ENCODE measurements at places on chromosomes 2 and 18.

GRCh38 chr2:134927195-134927594 is 8.6 kb downstream of the CCNT2 start:
- no peak for DNase-seq

- no peak for DNase-seq
These were observed 342.2 kb downstream of the CMPK2 start for GRCh38 chr2:6523476-6523875.

- DNase-seq: no peak
These were observed 62.6 kb downstream of the NFATC1 start for GRCh38 chr18:79458131-79458838.

- DNase-seq: no peak
These were observed 407.4 kb downstream of the NRXN1 start for GRCh38 chr2:50624506-50624905.

DNA sequence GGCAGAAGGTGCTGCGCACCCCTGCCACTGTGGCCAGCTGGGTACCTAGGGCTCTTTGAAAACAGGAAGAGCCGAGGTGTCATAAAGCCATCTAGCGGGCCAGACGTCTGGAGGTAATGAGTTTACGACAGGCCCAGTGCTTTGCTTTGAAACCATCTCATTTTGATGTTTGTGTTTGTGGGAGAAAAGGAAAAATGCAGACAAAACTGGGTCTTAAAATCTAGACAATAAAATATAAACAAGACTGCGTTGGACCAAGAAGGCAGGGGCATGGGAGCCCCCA is 3.2 kb downstream of the HOXD9 start:
- DNase-seq: no peak

DNA sequence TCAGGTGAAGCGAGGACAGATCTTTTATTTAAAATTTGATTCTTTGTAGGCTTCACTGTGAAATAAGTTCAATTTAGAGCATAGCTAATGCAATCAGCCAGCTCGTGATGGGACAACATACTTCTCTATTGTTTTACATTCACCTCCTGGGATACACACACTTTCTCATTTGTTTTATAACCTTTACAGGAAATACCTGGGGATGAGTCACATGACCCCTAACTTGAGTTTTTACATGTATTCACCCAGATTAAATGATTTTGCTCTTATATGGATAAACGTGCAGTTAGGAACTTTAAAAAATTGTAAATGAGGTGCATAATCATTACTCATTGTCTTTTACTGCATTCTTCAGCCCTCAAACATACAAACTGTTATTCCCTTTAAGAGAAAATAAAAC is 152.1 kb downstream of the NEDD4L start:
- no peak for DNase-seq

DNA sequence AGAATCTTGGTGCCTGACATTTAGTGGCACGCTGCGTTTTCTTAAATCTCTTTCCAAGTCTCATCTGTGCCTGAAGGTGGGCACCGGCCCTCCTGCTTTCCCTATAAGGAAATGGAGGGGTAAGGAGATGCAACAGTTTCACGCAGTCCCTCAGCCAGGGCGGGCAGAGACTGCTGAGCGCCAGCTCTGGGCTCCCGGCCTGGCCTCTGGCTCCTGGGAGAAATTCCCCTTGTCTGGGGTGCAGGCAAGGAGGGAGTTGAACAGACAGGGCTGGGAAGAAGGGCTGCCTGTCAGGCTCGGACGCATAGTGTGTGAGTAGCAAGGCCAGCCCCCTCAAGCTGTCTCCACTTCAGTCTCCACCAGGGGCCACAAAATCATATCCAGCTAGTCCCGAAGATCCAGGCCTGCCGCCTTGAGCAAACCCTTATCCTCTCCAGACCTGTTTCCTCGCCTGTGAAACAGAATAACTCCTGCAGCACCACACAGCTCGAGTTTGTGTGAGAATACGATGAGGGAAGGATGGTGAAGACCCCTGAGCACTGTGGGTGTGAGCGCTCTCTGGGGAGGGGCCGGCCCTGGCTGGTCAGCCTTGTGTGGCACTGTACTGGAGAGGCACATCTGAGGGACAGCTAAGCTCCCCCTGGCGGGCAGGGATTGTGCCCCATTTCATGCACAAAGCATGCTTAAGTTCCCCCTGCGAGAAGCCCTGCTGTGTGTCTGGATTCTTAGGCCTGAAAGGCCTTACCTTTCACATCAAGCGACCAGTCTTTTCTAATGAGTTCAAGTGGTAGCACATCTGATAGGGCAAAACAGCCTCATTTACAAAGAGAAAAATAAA is 33.8 kb downstream of the SDC1 start:
- no peak for DNase-seq

DNA sequence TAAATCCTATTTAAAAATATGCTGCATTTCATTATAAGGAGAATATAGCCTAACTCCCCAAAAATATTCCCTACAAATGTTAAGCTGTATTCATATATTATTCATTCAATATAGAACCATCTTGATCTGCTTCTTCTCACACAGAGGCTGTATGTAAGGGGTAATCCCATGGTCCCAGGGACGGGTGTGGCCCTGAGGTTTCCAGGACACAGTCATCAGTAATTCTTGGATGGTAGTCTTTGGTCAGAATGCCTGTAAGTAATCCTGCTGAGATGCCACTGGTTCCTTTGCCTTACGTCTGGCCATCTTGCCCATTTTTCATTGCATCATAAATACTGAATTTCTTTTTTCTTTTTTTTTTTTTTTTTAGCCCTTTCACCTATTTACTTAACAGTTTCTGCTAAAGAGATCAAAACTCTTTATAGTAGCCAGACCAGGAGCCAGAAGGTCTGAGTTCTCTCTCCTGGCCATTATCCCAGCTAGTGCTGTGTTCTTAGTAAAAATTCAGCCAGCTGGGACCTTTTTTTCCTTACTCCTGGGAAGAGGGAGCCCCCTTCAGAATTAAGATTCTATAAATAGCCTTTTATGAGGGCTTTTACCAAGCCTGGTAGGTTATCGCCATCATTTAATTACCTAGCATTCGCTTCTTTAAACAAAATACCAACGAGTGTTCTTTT is 134.9 kb downstream of the SOX11 start:
- DNase-seq: no peak

GRCh38 chr2:28776471-28776870 is 24.8 kb downstream of the PPP1CB start:
- no peak for DNase-seq

- DNase-seq: no peak
These were observed 119.4 kb downstream of the CYRIA start for GRCh38 chr2:16546128-16546754.

- no peak for DNase-seq
These were observed at the start of gene TEX51 for GRCh38 chr2:126898636-126899035. TEX51 (plus strand) TSS chr2:126898890; CDS start chr2:126898919, 29 bp downstream.

DNA sequence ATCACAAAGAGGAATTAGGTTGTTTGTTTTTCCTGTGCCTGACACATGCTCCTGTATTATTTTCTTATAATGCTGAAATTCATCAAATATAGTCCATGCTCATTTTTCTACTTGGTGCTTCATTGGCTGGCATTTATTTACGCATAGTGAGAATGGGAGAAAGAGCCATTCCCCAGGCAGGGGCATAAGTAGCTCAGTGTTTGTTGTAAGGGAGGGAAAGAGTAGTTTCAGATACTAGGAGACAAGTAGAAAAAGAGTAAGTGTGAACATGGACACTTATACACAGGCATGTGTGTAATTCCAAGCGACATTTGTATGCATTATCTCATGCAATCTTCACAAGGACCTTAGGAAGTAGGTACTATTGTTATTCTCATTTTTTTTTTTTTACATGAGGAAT is 111.9 kb upstream of the UGP2 start:
- DNase-seq: no peak

DNA sequence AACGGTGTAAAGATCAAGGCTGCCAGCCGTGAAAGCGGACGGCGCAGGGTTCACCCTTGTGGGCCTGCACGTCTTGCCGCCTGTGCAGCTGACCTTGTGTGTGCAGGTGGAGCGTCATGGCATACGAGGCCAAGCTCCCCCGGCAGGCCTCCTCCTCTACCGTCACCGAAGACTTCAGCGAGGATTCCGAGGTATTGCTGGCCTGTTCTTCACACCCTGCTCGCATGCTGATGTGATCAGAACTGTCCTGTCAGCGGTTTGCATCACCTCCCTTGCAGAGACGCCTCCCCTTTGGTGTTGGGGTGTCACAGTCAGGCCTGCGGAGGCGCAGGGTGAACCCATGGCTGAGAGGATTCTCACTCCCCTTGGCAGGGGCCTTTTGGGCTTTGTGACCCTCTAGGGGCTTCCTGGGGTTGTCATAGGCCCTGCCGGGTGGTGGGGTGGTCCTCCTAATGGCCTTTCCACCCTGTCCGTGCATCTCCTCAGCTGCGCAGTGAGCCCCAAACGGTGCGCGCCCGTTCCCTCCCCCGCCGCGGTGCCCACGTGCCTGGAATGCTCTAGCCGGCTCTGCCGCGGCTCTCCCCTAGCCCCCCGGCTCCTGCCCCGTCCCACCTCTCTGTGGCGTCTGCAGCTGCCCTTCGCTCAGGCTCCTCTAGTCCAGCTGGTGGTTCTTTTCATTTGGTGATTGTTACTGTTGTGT is 92.5 kb downstream of the DGKD start:
- DNase-seq: no peak

DNA sequence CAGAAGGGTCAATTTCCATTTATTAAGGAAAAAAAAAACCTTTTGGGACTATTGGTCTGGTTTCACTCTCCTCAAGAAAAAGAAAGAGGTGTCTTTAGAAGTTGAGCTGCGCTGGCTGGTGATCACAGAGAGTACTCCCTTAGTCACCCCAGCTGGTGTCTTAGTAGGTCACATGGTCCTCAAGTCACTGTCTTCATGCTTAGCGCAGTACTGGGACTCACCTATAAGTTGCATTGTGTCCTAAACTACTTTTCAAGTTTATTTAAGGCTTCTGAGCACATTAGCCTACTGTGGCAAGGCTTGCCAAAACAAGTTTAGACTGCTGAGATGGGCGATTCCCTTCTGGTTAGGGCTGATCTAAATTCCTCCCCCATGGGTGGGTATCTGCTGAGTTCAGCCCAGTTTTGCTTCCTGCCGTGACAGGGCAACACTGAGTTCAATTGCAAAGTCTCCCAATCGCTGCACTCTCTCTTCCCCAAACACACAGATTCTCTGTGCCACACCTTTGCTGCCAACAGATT is 824.9 kb upstream of the CRIM1 start:
- no peak for DNase-seq

GRCh38 chr2:38121481-38121880 is 45.5 kb upstream of the CYP1B1 start:
- DNase-seq: no peak

DNA sequence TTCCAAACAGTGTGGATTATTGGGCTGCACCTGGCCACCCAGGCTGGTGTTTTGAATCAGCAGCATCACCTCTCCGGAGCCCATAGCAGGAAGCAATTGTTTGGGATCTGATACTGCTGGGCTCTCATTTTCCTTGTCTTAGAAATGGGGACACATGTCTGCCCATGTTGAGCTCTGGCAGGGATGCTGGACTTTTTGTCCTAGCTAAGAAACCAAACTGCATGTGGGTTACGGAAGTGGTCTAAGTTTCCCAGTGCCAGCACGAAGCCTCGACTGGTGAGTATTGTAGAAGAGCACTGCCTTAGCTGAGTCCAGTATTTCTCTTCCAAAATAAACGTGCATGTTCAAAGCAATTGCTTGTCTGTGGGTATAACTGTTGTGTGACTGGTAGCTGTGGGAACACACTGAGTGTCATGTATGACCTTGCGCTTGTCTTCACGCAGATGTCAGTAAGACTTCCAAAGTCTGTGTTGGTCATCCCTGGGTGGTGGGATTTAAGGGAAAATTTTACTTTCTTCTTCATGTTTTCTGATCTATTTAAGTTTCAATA is 43.6 kb downstream of the SH3RF3 start:
- DNase-seq: no peak

- DNase-seq: no peak
These were observed 577 bp upstream of the GLI2 start for GRCh38 chr2:120734930-120735651.

GRCh38 chr2:156464106-156464505 is 27.9 kb downstream of the GPD2 start:
- DNase-seq: no peak

- no peak for DNase-seq
These were observed 67.0 kb downstream of the SOCS6 start for GRCh38 chr18:70355620-70356385.

DNA sequence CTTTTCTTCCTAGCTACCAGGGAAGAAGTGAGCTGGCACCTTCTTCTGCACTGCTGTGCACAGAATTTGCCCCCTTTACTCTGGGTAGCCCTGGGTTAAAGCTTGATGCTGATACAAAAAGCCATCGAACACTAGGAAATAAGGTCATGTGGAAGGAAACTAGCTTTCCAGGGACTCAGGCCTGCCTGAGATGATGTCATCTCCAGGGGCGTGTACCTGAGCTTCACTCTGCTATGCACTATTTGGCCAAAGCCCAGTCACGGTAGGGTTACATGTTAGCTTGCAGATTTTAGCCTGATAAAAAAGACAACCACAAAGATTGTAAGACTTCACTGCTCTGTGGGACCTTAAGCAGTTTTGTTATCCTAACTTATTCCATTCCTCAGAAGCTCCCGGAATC is 20.4 kb downstream of the EDAR start:
- no peak for DNase-seq

DNA sequence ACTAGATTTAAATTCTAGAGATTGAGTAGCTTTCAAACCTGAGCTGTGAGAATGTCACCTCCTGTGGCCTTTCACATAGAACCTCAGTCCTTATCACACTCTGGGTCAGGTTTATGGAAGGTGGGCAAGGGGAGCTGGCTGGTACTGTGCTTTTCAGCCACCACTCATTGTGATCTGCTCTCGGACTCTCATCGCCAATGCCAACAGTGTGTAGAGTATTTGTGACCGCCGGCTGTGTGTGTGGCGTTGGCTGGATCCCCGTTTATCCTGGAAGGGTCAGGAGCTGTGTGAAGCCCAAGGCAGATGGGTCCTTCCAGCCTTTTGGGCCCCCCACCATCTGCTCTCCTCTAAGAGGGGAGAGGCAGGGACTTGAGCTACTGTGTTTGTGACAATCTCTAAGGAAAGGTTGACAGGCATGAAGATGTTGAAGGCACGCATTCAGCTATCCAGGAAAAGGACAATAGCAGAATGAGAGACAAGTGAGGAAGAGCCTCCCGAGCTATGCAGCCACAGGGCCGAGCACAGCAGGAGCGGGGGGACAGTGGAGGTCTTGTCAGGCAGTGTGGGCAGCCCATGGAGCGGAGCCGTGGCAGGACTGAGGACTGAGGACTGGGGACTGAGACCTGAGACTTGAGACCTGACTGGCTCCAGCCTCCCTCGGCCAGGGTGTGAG is 107.1 kb upstream of the TPO start:
- no peak for DNase-seq

Measured in NCI-H2081 (cell line).